ENCODE measurements at places on chromosomes 4 and X.
A peak's percentile ranks its signal among the peaks of the same experiment; 100 is the strongest.

- DNase-seq, result no peak
Measured at GRCh38 chr4:103567591-103567990, 152.2 kb downstream of the TACR3 start.

DNA sequence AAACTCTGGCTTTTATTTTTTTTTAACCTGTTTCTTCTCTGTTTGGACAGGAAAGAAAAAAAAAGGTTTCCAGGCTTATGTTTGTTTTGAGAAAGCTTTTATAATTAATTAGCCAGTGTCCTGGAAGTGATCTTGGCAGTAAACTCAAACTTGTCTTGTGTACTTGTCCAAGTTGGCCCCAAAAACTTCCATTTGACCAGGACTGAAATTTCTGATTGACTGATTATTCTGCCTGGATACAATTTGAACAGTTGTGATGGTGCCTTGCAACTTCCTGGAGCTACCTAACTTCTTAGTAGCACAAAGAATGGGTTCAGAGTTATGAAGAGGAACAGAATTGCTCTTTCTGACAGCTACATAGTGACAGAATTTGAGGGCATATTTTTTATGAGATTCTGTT is 62.0 kb downstream of the SLC4A4 start:
- no peak for DNase-seq

DNA sequence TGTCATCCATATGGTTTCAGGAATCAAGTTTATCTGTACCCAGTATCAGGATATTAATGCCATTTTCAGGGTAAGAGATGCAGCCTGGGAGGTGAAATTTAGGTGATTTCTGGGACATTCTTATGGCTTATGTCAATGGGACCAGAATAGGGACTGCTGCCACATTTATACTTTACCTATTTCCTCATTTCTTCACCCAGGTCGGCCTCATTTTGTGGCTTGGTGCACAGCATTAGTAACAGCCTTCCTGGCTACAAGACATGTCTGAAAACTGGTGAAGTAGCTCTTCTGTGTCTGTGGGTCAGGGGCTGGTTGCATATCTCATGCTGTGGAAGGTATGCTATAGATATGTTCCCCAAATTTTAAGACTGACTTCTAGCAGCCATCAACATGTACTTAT is 284.8 kb downstream of the AFF2 start:
- DNase-seq, result no peak

DNA sequence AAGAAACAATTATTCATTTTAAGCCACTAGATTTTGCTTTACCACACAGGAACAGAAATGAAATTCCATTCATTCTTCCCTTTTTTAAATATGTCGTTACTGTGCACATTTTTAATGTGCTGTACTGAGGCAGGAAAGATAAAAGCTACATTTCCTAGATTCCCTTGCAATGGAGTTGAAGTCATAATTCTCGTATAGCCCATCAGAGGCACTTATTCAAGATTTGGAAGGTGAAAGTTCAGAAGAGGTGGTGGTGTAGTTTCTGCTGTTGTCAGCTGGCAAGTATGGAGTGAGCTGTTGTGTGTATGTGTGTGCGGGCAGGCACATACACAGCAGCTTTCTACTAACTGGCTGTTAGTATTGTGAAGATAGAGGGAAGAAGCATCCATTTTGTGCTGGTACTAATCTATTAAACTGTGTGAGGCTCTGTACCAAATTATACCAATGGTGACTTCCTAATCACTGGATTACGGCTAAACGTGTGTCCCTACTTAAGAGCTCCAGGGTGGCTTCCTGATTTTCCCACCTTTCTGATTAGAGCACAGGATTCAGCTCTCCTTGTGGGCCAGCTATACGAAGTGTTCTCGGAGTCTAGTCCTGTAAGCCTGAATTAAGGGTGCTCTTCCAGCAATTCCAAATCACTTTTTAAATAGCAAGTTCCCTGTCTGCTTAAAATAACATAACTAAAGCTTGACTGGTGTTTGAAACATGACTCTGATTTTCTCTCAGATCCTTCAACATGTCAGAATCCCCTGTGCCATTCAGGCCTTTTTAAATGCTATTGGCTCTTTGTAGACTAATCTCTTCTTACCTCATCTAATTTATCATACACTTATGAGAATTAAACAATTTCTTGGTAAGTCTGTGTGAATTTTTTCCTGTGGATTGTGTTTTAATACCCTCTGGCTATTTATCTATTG is 43.8 kb downstream of the PDS5A start:
- no peak for DNase-seq

GRCh38 chr4:153084980-153085630 is 119.1 kb upstream of the TRIM2 start:
- DNase-seq, result peak; percentile 54

DNA sequence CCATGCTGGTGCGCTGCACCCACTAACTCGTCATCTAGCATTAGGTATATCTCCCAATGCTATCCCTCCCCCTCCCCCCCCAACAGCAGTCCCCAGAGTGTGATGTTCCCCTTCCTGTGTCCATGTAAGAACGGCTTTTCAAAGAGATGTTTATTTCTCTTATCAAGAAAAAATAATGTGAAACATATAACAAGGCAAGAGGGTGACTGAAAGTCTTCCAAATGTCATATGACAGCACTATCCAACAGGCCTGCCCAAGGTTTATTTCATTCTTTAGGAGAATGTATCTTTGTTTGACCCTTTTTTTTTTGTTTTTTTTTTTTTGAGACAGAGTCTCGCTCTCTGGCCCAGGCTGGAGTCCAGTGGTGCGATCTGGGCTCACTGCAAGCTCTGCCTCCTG is 29.9 kb upstream of the REPS2 start:
- DNase-seq, result no peak

GRCh38 chr4:64360664-64361398 is 48.4 kb downstream of the TECRL start:
- no peak for DNase-seq

DNA sequence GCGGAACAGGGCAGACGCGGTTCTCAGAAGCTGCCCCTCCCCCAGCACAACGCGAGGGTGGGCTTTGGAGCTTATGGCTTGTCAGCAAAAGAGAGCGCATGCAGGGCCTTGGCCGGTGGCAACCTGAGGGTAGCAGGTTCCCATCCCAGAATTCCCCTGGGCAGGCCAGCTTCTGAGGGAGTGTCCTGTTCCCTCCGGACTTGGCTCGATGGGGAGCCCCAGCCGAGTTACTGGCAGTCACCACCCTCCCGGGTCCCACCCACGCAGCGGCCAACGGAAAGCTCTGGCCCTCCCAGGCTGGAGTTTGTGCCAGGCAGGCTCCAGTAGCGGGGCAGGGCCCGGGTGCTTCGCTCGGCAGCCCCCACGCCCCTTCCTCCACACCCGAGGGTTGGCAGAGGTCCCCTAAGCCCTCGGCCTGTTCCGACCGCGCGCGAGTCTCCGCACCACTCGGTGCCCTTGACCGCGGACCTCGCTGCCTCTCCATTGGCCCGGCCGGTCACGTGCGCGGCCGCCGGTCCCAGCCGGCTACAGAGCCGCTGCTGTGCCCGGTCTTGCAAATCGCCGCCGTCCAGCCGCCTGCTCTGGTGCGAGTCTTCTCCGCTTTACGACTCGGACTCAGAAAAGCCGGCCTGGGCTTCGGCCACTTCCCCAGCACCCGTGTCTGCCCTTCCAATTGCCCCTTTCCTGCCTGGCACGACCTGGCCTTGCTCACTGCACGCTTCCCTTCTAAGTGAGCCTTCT is 20.9 kb upstream of the MTM1 start:
- DNase-seq, result peak; percentile 89

DNA sequence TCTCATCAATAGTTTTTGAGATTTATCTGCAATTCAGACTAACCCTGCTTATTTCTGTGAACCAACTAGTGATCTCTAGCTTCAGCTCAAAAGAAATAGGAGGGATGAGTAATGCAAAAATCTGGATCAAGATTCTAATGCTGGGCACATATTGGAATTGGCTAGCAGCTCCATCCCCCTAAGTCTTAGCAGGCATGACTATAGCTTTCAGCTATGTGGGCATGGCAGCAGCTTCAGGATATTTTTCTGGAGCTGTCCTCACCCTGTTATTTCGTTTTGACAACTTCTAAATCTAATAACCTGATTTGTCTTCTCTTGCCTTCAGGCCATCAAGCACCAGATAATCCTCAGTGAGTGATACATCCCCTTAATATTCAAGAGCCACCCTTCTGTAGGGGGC is 50.8 kb upstream of the GNPDA2 start:
- no peak for DNase-seq

DNA sequence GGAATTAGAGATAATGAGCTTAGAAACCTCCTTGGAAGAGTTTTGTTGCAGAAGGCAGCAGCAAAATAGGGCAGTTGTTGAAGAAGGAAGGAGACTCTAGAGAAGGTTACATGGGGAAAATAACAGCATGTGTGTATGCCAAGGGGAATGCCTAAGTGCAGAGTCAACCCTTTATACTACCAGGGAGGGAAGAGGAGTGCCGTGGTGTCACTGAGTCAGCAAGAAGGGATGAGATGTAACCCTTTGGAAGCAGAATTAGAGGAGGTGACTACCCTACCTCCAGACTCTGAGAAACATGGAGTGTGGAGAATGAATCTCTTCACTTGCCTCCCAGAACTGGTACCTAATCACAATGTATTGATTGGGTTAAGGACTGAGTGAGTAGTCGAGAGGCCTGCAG is 6.7 kb upstream of the GABRE start:
- DNase-seq, result no peak

GRCh38 chr4:182886205-182886604 is 31.0 kb downstream of the DCTD start:
- no peak for DNase-seq

GRCh38 chr4:130071746-130072145 is 975.8 kb downstream of the C4orf33 start:
- DNase-seq, result no peak

GRCh38 chr4:32798471-32799159 is 2078.4 kb downstream of the PCDH7 start:
- DNase-seq, result no peak

DNA sequence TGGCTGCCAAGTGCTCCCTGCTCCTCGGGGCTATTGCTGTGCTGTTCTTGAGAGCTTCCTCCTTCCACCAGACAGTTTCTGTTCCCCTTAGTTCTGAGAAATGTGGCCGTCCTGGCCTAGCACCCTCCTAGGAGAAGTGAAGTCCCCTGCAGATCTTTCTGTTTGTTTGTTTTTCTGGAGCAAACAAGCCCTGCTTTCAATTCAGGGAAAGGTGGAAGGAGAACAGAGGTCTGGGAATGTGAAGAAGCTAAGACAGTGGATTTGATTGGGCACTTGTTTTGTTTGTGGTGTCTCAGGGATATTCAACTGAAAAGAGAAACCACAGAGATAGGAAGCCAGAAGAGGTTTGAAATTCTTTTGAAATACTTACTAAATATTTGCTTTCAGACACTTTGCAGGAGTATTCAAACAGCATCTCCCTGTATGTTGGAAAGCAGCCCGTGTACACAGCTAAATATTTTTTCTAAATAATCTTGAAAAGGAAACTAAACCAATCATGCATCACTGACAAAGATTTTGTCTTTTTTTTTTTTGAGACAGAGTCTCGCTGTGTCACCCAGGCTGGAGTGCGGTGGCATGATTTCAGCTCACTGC is 36.5 kb upstream of the PPM1K start:
- DNase-seq, result peak; percentile 25

GRCh38 chrX:103628386-103629317 is at the start of gene TCEAL1:
TCEAL1 (plus strand) TSS chrX:103628975; CDS start chrX:103629917, 942 bp downstream.
- DNase-seq, result peak; percentile 49

DNA sequence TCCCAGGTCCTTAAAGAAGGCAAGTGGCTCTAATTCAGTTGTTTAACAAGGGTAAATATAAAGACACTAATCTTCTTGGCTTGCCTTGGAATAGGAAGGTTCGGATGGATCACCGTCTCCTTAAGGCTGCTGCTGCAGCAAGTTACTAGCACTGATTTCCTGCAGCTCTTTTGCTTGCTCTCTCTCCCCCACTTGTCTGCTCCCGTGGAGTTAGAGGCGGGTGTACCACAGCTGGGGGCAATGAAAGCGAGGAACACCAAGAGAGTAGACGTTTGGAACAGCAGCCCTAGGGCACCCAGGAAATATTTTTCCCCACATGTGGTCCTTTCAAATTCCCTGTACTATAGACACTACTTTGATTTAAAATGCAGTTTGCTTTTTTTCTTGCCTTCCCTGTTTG is 202.2 kb downstream of the SH2D1A start:
- peak; percentile 1 for DNase-seq

DNA sequence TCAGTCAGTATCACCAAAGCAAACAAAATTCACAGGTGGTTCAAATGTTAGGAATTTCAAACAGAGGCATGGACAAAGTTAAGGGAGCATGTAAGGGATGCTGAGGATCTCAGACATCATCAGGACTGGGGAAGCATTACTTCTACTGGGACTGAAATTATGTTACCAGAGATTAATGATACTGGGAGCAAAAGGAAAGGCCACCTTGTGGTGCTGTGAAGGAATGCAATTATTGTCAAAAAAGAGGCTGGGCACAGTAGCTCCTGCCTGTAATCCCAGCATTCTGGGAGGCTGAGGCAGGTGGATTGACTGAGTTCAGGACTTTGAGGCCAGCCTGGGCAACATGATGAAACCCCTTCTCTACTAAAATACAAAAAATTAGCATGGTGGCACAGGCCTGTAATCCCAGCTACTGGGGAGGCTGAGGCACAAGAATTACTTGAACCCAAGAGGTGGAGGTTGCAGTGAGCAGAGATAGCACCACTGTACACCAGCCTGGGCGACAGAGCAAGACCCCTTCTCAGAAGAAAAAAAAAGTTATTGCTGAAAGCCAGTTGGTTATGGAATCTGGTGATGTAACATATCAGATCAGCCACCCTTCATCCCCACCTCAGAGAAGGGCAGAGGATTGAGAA is 954.3 kb downstream of the PCDH7 start:
- DNase-seq, result peak; percentile 26

DNA sequence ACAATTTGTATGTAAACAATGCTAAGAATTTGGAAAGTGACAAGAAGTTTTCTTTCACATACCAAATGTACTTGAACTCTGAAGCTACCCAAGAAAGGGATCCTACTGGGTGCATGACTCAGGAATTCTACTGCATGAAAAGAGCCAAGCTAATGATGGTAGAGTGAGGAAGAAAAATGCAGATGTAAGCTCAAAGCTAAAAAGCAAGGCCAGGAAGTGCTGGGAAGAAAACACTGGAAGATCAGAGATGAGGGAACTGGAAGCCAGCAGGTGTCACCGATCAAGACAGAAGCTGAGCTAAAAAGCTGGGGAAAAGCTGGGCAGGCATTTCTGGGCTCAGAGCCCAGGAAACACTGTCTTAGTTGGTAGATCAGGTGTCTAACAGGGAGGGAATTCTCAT is 449.1 kb downstream of the NKX6-1 start:
- peak; percentile 8 for DNase-seq

DNA sequence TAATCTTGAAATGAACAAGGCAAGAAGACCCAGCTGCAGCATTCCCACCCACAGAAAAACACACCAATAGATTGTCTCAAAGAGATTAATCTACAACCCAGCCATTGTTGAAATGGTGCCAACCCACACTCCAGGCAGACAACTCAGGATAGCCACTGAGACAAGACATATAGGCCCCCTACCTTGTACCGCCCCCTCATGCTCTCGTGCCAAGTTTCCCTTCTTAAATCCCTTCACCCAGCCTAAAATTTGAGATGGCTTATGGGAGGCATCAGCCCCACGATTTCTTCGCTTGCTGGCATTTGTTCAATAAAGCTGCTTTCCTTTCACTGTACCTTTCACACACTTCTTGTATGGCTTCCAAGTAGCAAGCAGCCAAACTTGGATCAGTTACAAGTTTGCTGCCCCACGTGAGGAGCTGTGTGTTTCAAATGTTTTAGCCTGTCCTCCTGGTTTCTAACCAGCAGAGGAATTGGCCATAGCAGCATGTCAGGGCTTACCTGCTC is 1754.1 kb downstream of the C4orf33 start:
- DNase-seq, result no peak

GRCh38 chr4:176036585-176037205 is 28.9 kb upstream of the WDR17 start:
- DNase-seq, result no peak

- no peak for DNase-seq
Measured at GRCh38 chr4:146183209-146183608, 7.7 kb downstream of the LSM6 start.

- no peak for DNase-seq
Measured at GRCh38 chr4:184816962-184817361, 8.8 kb downstream of the ACSL1 start.
